Astrocyte of the hippocampus (primary cell): ENCODE measurements at places on chromosomes 11 and 22.

DNA sequence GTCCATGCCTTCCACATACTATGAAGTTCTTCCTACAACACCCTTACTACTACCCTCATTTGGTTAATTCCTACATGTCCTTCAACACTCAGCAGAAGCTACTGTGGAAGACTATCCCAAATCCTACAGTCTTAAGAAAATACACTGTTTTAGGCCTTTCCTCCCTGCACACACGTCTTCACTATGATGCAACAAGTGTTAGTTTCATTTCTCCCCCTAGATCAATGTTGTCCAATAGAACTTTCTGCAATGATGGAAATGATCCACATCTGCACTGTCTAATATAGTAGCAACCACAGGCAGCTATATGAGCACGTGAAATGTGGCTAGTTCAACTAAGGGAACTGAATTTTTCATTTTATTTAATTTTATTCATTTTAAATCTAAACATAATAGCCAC, 46.7 kb upstream of the CCDC34 start:
- DNase-seq = no peak

GRCh38 chr11:106473089-106473722, 395.7 kb downstream of the AASDHPPT start:
- DNase-seq = no peak

DNA sequence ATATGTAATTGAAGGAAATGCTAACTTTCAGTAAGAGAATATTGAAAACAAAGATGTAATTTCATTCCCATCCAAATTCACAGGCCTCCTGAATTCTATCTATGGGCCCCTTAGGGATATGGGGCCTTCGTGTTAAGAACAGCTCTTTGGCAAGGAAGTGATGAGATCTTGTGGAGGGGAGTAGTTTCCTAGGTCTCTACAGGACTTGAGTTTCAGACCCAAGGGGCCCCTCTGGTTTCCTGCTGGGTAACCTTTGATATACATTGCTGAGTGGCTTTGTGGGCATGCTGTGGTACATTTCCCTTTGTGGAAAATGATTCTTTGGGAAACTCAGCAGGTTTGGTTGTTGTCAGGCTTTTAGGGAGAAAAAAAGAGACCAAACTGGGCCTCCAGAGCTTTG, 6.2 kb downstream of the STIM1 start:
- no peak for DNase-seq

DNA sequence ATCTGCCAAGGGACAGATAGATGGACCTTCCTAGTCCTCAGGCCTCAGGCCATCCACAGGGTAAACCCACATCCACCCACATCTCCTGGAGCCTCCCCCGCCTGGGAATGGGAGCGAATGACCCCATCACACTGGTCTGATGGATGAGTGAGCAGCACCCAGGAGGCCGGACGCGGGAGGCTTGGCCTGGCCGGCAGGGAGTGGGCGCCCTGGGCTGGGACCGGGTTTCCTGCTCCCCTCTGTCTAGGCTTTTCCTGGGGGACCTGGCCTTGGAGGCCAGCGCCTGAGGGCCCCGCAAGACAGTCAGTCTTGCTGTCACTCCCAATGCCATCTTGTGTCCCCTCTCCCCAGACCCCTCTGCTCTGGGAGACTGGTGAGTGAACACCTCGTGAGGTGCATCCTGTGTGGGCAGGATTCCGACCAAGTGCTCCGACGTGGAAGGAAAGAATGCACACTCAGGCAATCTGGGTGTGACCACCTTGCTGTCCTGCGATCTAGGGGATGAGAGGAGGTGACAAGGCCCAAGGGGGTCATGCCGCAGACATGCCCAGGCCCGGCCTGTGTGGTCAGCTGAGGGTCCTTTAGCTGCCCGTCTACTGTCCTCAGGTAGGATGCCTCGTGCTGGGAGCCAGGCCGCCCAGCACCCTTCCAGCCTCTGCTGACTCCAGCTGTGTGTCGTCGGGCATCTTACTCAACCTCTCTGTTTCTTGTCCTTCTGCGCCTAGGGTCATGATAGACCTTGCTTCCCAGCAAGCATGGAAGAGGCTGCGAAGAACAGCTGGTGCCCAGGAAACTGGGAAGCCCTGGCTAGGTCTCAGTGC, 26.5 kb upstream of the WNT7B start:
- no peak for DNase-seq

DNA sequence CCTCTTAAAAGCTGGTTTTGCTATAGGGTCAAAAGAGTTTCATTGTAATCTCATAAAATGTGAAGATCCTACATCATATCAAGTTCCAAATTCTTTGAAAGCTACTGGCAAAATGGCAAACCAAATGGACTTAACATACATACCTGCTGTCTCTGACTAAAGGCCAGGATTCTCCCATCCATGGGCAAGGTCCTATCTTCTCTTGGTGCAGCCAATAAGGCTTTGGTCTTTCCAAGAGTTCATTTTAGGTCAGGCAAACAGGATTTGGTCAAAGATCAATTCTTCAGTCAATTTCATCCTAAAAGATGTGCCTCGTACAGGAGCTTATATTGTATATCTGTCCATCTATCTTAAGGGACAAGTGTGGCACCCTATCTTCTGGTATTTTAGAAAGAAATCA, 49.7 kb downstream of the CADM1 start:
- no peak for DNase-seq

- no peak for DNase-seq
These were observed 4.8 kb upstream of the PHF21B start for GRCh38 chr22:45014654-45015053.

GRCh38 chr22:43658823-43659222, 153.3 kb downstream of the EFCAB6 start:
- DNase-seq = peak; percentile 45

- no peak for DNase-seq
These were observed 45.7 kb downstream of the TXN2 start for GRCh38 chr22:36435516-36436415.

DNA sequence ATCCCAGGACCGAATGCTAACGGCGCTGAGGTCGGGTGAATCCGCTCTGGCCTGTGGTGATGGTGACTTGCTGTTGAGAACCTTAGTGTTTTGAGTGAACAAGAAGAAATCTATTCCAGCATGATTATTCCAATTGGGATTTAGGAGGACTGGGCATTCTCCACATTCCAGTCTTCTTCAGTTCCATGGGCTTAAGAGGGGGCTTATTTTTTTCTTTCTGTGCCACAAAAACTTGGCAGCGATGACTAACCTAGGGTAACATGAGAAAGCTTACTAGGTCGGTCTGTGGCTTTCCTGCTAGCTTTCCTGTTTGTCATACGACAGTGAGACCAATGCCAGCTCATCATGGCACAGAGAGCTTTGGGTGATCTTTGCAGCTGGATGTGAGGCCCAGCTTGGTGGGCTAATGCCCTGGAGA, 62.9 kb upstream of the ATXN10 start:
- DNase-seq = peak; percentile 93

GRCh38 chr11:75066061-75066460, 30.6 kb downstream of the OR2AT4 start:
- DNase-seq = peak; percentile 2

DNA sequence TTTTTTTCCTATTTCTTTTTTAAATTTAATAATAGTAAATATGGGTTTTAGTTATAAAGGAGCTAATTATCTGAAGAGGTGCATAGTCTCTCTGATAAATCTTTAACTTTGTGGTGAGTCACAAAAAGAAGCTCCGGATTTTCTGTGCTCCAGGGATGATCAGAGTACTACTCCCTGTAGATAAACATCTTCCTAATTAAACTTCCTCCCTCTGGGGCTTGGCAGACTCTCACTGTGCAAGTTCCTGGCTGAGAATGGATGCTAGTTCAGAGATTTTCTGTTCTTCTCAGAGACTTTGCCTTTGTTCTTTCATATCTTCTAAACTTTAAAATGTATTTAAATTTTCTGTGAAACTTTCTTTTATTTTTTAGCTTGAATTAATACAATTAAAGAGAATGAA, at the start of gene OR10G7:
OR10G7 (minus strand) TSS at position 72 of the 400 bp plus-strand sequence. CDS start 2,324 bp downstream, outside the sequence.
- DNase-seq = no peak
